ENCODE measurements at places on chromosomes 3 and 15.
A peak's percentile ranks its signal among the peaks of the same experiment; 100 is the strongest.

DNA sequence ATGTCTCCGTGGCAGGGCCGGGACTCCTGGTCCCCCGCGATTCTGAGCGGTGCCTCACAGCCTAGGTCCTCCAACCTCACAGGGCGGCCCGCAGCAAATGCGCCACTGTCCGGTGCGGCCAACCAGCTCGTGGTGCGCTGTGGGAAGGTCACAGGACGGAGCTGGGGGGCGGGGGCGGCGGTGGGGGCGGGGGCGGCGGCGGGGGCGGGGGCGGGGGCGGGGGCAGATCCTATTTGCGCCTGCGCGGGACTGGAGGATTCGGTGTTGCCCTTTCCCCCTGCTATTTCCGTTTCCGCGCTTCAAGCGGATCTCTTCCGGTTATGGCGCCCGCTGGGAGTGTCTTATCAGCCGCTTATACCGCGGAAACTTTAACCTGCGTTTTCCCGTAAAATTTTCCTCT is 106.7 kb upstream of the SNRPN start:
- DNase-seq, result peak; percentile 38

- no peak for DNase-seq
Measured at GRCh38 chr3:30241721-30242120, 364.7 kb upstream of the TGFBR2 start.

DNA sequence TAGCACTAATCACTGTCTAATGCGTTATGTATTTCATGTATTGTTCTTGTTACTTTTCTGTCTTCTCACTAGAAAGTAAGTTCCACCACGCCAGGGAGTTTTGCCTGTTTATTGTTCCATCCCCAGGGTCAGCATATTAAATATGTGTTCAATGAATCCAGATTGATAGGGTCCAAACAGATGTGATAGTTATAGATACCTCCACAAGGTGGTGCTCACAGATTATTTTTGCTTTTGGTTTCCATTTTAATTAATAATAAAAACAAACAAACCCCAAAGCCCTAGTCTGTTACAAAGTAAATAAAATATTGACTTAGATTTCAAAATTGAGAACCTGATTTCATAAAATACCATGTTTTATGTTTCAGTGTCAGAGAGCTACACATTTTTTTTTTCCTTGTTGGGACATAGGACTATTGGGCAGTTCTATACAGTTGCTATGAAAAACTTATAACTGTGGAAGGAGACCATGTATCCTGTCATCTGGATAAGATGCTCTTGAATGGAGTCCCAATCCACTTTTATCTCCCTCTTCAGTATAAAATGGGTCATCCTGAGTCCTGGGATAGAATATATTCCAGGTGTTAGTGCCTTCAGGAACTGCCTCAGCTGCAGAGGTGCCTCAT is 12.4 kb downstream of the OTOL1 start:
- DNase-seq, result no peak

DNA sequence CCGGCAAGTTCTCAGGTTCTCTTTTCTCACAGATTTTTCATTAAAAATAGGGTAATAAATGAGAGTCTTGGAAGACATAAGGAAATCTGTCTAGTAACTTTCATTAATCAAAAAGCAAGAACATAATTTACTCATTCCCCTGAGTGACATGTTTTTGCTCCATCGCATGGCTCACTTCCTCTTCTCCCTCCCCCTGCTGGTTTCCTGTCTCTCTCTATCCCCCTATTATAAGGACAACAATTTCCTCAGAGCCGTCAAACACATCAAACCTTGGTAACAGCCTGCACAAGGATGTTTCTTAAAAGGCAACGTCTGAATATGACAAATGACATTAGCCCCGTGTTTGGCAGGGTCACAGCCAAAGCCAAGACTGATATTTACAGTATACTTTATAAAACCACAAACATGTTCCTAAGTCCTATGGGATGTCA is 1149.6 kb downstream of the IGSF11 start:
- no peak for DNase-seq

- DNase-seq, result no peak
Measured at GRCh38 chr3:123396171-123397049, 52.5 kb downstream of the ADCY5 start.

DNA sequence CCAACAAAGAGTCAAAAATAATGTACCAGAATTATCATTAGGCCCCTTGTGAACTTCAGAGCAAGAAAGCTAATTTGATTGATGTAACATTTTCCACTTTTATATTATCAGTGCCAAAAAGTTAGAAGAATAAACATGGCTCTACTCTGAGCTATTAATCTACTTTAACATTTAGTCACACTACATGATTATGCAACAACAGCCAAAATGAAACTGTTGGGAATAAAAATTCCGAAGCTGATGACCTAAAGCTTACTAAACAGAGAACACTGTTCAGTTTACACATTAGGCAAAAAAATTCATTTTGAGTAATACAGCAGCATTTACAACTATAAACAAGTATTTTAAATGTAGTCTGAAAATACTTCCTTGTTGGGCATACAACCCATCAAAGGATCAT is 1134.1 kb downstream of the EPHA3 start:
- no peak for DNase-seq

DNA sequence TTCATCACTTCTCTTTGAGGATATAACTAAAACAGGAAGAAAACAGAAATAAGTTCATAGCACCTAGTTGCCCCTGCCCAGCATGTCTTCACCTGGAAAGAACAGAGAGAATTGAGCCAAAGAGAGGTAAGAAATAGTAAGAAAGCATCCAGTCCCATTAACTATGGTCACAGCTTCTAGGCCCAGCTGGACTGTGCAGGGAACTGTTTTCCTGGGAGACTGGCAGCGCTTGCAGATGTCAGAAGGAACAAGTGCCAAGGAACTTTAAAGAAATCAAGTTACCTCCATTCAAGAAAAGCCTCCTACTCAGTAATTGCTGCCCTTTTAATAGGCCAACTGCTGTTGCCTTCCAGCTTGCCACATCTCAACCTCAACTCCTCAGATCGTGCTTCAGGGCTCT is 17.8 kb upstream of the CPB1 start:
- no peak for DNase-seq

DNA sequence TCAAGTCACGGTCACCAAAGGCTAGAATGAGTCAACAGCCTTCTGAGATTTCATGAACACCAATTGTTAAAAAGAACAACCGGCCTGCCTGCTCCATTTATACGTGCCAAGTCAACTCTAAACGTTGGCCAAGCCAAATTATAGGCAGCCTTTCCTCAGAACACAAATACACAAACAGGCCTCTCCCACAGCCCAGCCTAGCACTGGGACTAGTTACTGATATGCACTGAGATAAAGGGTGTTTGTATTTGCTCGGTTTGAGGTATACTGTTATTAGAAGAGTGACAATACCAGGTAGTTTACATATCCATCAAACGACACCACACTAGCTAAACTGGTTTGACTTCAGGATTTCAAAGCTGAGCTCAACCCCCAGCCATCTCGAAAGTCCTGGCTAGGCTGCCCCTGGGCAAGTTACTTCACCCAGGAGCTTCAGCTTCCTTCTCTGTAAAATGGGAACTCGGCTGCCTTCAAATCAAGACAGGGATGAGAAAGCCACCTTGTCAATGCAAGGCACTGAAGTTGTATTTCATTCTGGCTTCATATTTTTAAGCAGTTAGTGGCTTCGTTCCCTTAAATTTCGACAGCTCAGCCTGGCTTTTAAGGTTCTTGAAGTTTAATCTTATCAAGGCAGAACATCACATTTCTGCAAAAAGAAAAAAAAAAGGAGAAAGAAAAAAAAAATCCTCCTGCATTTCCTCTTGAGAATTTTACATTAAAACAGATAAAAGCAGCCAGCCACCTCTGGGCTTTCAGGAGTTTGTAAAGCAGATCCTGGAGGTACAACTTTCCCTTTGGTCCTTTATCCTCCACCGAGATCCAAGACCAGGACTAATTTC is 4.0 kb downstream of the TLE3 start:
- DNase-seq, result peak; percentile 43

DNA sequence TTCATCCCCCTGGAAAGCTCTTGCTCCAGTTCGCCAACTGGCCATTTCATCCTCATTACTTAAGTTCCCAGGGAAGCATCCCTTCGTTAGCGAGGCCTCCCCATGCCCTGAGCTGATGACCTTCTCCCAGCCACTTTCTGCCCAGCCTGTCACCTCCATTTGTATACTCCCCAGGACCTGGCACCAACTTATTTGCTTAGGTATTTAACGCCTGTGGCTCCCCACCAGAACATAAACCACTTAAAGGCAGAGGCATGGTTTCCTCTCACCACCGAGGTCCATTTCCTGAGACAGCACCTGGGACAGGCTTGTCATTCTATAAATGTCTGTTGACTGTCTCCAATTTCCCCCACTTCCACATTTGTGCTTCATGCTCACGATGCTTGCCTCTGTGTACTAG is 189.0 kb downstream of the ZNF621 start:
- no peak for DNase-seq

DNA sequence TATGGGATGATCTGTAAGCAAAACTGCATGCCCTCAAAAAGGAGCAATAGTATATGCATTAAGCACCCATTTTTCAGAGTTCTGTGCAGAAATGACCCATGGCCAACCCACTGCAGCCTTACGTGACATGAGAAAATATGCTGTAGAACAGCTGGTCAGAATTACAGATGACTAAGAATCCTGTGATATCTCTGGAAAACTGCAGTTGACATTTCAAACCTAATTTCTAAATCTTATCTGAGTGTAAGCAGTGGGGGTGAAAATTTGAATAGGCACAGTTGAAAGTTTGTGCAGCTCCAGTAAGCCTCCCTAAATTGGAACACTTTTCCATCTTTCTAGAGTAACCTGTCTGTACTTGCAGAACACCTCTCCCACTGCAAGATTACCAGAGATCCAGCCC is 28.7 kb upstream of the COL6A6 start:
- DNase-seq, result no peak

GRCh38 chr3:11078826-11079515 is 75.3 kb upstream of the HRH1 start:
- DNase-seq, result no peak
